ENCODE measurements at places on chromosomes 11 and 22.
A peak's percentile ranks its signal among the peaks of the same experiment; 100 is the strongest.

- no peak for DNase-seq
These were observed 2.6 kb downstream of the KLHDC7B start for GRCh38 chr22:50548040-50548920.

GRCh38 chr11:17423533-17424310 lies 35.3 kb upstream of the KCNJ11 start:
- no peak for DNase-seq

DNA sequence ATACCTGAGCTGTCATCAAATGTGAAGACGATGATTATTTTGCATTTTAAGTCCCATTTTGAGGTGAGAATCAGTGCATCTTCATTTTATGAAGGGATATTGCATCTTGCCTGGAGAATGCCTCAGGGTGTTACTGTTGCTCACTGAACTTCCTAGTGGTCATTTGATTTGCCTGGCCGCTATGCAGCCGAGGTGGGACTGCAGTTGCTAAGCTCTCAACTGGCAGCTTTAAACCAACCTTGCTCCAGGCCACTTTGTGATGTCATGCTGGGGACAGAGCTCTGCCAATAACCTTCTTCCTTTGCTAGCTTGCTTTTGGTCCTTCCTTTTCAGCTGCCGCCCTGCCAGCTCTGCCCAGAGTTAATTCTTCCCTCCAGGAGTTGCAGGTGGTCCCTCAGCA lies 409.4 kb upstream of the B3GAT1 start:
- DNase-seq = no peak

DNA sequence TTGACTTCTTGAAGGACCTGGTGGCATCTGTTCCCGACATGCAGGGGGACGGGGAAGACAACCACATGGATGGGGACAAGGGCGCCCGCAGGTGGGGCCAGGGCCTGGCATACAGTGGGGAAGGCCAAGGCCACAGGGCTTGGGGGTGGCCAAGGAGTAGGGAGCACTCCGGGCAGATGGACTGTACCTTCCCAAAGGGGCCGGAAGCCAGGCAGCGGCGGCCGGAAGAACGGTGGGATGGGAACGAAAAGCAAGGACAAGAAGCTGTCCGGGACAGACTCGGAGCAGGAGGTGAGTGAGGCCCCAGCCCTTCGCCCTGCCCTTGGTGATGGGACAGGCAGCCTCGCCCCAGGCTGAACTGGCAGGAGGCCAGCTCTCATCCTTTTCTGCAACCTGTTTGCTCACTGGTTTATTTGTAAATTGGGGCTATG lies 1.2 kb downstream of the DRAP1 start:
- DNase-seq = no peak

DNA sequence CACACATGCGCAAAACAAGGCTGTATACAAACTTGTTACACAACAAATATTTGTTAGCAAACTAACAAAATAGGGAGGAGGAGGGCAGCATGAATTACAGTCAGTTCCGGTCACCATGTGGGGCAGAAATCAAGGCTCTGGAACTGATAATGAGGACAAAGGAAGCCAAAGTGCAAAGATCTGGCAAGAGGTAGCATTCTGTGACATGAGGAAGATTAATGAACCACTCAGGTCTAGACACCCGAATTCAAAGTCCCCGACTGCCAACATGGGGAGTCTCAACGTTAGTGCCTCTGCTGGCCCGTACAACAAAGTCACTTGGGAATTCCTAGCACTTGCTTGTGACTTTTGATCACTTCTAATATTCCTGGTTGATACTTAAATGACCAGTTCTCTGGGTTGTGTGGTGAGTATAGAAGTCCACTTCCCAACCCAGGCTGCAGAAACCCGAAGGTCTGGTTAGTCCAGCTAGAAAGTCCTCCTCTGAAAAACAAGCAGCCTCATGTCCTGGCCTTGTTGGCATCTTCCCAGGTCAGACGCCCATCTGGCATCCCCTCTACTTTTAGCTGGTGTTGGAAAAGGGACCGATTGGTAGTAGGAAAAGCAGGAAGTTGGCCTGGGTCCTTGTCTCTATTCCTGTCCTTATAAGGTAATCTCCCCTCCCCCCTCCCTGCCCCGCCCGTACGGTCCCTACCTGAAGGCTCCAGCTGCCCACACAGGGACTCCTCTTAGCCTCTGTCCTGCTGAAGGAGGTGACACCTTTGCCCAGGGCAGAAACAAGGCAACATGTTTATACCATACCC lies 1.6 kb downstream of the SUN2 start:
- peak; percentile 51 for DNase-seq

All from fibroblast of upper back skin (primary cell).